ENCODE measurements at places on chromosomes 3 and 15.

DNA sequence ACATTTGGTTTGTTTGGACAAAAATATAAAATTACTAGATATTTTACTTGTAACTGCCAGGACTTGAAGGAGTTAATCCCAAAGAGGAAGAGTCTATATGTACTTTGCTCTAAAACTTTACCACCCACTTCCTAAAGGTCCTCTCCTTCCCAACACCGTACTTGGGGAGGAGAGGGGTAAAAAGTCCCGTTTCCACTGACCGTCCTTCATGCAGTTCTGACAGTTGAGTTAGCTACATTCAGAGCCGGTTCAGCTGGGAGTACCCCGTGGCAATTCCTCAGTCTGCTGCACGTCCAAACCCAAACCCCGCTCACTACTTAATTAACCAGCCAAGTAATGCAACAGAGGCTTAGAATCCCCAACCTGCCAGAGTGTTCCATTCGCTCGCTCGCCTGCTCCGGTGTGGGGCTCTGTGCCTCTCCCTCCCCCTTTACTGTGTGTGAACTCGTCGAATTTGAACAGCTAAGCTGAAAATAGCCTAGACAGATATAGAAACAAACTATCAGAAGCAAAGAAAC lies 519.7 kb downstream of the FOXP1 start:
- peak; percentile 46 for DNase-seq

DNA sequence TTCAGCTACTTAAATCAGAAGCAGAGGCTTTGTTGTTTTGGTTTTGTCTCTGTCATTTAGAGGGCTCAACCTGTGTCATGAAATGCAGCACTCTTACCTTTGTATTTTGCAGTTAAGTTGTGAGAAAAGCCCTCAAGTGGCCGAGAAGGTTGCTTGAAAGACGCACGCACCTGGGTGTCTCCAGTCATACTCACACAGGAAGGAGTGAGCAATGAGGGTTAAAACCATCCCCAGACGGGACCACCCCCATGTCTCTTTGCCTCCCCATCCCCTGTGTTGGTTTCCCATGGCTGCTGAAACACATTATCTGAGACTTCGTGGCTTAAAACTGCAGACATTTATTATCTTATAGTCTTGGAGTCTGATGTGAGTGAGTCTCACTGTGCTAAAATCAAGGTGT lies 376.1 kb upstream of the CFAP20DC start:
- DNase-seq = no peak

DNA sequence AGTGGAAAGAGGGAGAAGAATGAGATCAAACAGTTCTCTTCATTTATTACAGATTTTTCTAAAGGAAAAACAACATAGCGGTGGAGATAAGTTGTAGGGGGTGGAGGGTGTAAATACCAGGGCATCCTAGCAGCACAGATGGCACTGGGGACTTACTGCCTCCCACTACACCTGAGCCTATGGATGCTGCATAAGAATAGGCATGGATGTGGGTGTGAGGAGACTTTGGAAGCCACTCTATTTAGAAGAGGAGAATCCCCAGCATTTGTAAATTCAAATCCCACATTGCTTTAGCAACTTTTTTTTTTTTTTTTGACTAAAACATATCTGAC lies 27.4 kb upstream of the IL1RAP start:
- no peak for DNase-seq

GRCh38 chr15:86690566-86690965 lies 610.9 kb downstream of the AGBL1 start:
- no peak for DNase-seq

DNA sequence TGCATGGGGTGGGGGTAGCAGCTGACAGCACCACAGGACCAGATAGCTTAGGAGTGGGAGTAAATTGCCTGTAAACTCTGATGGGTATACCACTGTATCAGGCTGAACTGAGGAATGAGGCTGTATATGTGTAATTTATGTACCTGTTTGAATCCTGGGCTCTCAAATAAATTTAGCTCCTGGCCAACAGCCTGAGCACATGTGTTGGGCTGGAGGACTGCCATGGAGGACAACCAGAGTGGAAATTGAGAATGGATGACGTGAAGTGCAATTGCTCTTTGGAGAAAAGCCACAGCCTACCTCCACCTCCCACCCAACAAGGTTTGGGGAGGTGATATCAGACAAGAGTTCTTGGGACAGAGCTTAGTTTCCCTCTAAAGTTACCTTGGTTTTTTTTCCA lies 328.6 kb upstream of the PROK2 start:
- DNase-seq = no peak

DNA sequence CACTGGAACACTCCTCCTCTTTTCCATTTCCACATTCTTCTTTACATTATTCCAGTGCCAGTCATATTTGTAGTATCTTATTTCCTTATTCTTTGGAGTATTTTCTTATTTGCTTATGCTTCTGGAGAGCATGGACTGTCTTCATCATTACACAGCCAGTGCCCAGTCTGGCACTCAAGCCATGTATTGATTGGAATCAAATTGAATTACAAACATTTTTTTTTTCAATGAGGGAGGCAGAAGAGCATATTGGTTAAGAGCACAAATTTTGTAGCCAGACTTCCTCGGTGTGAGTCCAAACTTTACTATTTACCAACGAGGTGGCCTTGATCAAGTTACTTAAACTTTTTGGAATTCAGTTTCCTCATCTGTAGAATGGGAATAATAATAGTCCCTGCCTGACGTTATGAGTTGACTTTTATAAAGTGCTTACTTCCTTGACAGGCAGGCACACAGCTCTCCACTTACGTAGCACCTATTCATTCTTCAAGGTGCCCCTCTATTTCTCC lies 186.6 kb upstream of the BCL6 start:
- DNase-seq = no peak

GRCh38 chr3:102025606-102026270 lies 176.4 kb downstream of the NFKBIZ start:
- no peak for DNase-seq

- no peak for DNase-seq
These were observed 118.3 kb upstream of the AADACL2 start for GRCh38 chr3:151615464-151615863.

GRCh38 chr3:140225996-140226395 lies 291.0 kb downstream of the CLSTN2 start:
- DNase-seq = no peak

GRCh38 chr3:135100366-135100765 lies 305.3 kb downstream of the EPHB1 start:
- no peak for DNase-seq

DNA sequence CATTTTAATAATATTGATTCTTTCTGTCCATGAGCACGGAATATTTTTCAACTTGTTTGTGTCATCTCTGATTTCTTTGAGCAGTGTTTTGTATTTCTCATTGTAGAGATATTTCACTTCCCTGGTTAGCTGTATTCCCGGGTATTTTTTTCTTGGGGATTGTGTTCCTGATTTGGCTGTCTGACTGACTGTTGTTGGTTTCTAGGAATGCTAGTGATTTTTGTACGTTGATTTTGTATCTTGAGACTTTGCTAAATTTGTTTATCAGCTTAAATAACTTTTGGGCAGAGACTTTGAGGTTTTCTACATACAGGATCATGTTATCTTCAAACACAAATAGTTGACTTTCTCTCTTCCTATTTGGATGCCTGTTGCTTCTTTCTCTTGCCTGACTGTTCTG lies 418.8 kb upstream of the ALCAM start:
- DNase-seq = no peak

DNA sequence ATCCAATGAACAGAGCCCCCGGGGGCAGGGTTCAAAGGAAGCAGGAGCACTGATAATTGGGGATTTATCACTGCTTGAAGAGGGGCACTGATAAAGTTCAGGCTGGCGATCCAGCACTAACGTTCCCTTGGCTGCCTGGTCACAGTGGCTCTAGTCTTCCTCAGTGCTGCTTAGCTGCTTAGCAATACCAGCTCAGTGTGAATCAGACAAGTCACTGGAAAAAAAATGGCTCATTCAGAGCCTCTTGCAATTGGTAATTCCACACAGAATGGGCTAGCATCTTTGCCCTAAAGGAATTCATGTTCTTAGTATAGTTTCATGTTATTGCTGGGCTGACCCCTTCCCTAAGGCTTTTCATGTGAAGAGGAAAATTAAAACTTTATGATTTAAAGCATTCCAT lies 95.7 kb upstream of the SLC2A2 start:
- no peak for DNase-seq

DNA sequence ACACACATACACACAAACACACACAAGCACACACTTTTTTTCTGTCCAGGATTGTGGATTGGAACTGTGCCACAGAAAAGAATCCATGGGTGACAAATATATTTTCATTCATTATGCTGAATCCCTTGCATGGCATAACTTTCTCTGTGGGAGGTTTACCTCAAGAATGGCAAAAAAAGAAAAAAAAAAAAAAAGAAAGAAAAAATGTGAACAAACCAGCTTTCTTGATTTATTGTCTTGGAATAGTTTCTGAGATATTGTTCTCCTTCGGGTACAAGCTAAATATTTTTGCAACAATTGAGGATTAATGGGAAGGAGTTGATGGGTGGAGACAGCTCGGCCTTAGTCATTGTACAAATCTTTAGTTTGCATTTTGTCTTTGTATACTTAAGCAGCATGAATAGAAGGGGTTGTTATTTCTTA lies 153.1 kb downstream of the GMNC start:
- peak; percentile 61 for DNase-seq

GRCh38 chr3:3538451-3538850 lies 260.8 kb upstream of the LRRN1 start:
- DNase-seq = no peak

- DNase-seq = peak; percentile 85
These were observed 44.6 kb downstream of the CCNL1 start for GRCh38 chr3:157115069-157116006.

- no peak for DNase-seq
These were observed 7.6 kb downstream of the FRMD4B start for GRCh38 chr3:69378112-69378802.

DNA sequence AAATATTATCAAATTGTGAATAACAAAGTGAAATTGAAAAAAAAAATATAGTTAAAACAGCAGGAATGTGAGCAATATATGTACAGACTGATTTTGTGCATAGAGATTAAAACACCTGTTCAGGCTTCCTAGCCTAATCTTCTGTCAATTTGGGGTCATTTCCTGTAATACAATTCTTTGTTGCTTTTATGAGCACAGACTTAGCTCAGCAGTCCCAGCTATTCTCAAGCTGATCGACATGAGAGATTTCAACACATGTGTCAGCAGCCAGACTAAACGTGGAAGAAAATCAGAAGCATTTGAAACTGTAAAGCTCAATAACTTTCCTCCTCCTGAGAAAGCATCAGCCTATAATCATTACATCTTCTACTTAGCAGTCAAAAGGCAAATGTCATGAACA lies 1.6 kb upstream of the FHIT start:
- no peak for DNase-seq

DNA sequence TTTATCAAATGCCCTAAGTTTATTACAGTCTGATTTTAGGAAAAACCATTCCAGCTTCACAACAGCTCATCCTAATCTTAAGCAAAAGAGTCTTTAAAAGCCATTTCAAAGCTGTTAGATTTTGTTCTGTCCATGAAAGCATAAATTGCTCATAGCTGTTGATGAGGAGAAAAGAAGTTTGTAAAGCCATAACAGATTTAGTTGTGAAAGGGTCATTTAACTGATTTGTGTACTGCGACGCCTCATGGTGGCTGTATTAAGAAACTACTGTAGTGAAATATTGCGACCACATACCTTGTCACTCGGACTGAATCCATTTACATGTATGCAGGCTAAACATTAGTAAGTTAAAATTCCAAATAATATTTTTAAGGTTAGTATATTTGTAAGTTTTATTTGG lies 20.9 kb downstream of the BBX start:
- DNase-seq = peak; percentile 28

- no peak for DNase-seq
These were observed 397.5 kb downstream of the ZIC4 start for GRCh38 chr3:147008886-147009285.

DNA sequence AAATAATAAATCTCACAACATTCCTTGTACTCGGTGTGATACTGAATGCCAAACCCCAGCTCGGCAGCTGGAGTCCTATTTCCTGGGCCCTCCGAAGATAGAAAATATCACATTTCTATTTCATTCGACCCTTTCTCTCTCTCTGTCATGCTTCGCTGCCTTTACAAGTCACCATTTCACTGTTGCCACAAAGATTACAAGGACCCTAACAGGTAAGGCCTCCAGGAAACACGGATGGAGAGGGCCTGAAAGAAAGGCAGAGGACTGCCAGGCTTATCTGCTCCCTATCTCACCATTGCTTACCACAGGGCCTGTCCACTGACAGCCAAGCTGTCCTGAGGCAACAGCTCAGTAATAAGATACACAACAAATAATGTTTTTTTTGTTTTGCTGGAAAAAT lies 376.5 kb downstream of the MECOM start:
- DNase-seq = no peak

- no peak for DNase-seq
These were observed 136.6 kb downstream of the DUT start for GRCh38 chr15:48467801-48468200.

DNA sequence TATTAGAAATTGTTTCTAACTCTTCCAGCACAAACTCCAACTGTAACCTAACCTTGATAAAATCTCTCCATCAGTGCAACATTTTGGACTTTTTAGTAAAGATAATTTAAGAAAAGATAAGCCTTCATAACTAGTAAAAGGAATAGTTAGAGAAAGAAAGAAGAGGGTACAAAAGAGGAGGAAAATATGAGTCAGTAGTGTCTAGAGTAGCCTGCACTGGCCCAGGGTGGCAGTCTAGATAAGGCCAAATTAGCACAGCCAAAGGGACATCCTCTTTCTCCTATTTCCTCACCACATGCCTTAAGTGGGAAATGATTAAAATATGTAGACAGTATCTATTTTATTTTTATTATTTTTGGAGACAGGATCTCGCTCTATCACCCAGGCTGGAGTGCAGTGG lies 3.7 kb downstream of the PROS1 start:
- DNase-seq = no peak

- DNase-seq = no peak
These were observed 248.4 kb downstream of the ROBO2 start for GRCh38 chr3:77288348-77288747.

GRCh38 chr3:139532976-139533375 lies 6.6 kb downstream of the RBP1 start:
- DNase-seq = no peak

GRCh38 chr3:172138792-172139507 lies 99.6 kb downstream of the FNDC3B start:
- peak; percentile 66 for DNase-seq

DNA sequence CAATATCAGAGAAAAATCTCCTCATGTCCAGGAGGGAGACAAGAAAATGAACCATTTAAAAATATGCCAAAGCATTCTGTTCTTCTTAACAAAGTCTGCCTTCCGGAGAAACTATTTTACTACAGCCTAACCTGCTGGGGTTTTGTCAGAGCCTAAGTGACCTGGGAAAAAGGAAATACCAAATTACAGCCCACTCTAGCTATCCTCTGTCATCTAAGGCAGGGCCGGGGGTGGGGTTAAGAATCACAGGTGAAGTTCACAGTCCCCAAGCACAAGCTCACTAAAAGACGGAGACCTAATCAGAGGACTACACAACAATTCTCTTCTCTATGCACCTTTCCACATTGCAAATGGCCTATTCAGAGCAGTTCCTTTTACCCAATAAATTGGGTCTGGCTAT lies 116.6 kb downstream of the TRIM42 start:
- no peak for DNase-seq

- DNase-seq = no peak
These were observed 3.5 kb downstream of the RFTN1 start for GRCh38 chr3:16509721-16510619.

GRCh38 chr3:61445924-61446323 lies 115.4 kb upstream of the PTPRG start:
- DNase-seq = no peak

Measured in A172 (cell line).